A549 treated with DMSO at 1 μM for 4 hours (cell line): ENCODE measurements at places on chromosomes 12 and 14. TPM values are rescaled to one million over a fixed set of nuclear protein-coding genes. Genes with fewer than 3 reads are reported as not detected.

The MGP gene
- total RNA-seq, result 0.15 TPM in 1 of 5 replicates, not detected in the others

The AMDHD1 gene
- total RNA-seq, result 1.9 to 3.4 TPM (median 2.4 TPM) in 5 replicates

The MMP19 gene
- 0.06 to 0.24 TPM (median 0.13 TPM) in 5 replicates for total RNA-seq

The HOXC12 gene
- total RNA-seq, result not detected in 5 replicates

The DAO gene
- not detected in 5 replicates for total RNA-seq

The DDX55 gene
- total RNA-seq, result 29.6 to 36.8 TPM (median 35.7 TPM) in 5 replicates

The ZNF26 gene
- 7.4 to 12.0 TPM (median 7.9 TPM) in 5 replicates for total RNA-seq

The EXOC3L4 gene
- 1.4 to 2.1 TPM (median 1.5 TPM) in 5 replicates for total RNA-seq

The TMEM233 gene
- 0.02 to 0.14 TPM (median 0.11 TPM) in 5 replicates for total RNA-seq

The A2M gene
- not detected in 5 replicates for total RNA-seq

The FAM181A gene
- not detected in 5 replicates for total RNA-seq

The MIPOL1 gene
- 1.9 to 3.5 TPM (median 3.3 TPM) in 5 replicates for total RNA-seq

The LALBA gene
- not detected in 5 replicates for total RNA-seq

The COCH gene
- 22.5 to 27.7 TPM (median 26.0 TPM) in 5 replicates for total RNA-seq

The GZMB gene
- not detected in 5 replicates for total RNA-seq

The OTOGL gene
- 0.01 to 0.04 TPM in 2 of 5 replicates, not detected in the others for total RNA-seq

The MGST1 gene
- total RNA-seq, result 728 to 858 TPM (median 785 TPM) in 5 replicates

The ITPR2 gene
- 1.7 to 3.0 TPM (median 2.4 TPM) in 5 replicates for total RNA-seq

The PLCZ1 gene
- not detected in 5 replicates for total RNA-seq

The CPNE8 gene
- 11.1 to 13.5 TPM (median 11.5 TPM) in 5 replicates for total RNA-seq

The BDKRB2 gene
- total RNA-seq, result 3.2 to 6.6 TPM (median 5.9 TPM) in 5 replicates

The TEX22 gene
- 0.08 to 0.41 TPM (median 0.20 TPM) in 5 replicates for total RNA-seq

The HPD gene
- 1.2 to 1.5 TPM (median 1.4 TPM) in 5 replicates for total RNA-seq

The MMP17 gene
- total RNA-seq, result 10.6 to 15.8 TPM (median 12.6 TPM) in 5 replicates

The CACNA1C gene
- total RNA-seq, result 0.02 to 0.06 TPM in 2 of 5 replicates, not detected in the others

The PHETA1 gene
- total RNA-seq, result 6.9 to 9.5 TPM (median 7.4 TPM) in 5 replicates

The TCTN2 gene
- 11.9 to 13.5 TPM (median 13.2 TPM) in 5 replicates for total RNA-seq

The TMEM132C gene
- total RNA-seq, result not detected in 5 replicates

The LHX5 gene
- total RNA-seq, result 0.02 TPM in 1 of 5 replicates, not detected in the others

The CISTR gene
- not detected in 5 replicates for total RNA-seq

The MTERF2 gene
- total RNA-seq, result 3.9 to 5.0 TPM (median 4.5 TPM) in 5 replicates

The YAF2 gene
- total RNA-seq, result 19.8 to 28.2 TPM (median 21.5 TPM) in 5 replicates

The SYCP3 gene
- total RNA-seq, result 0.12 to 0.14 TPM in 2 of 5 replicates, not detected in the others

The USP44 gene
- 0.07 to 0.18 TPM (median 0.17 TPM) in 5 replicates for total RNA-seq

The TPPP2 gene
- not detected in 5 replicates for total RNA-seq

The PPP1R1A gene
- 0.07 to 0.08 TPM in 2 of 5 replicates, not detected in the others for total RNA-seq

The CDKN3 gene
- 74.2 to 81.5 TPM (median 79.1 TPM) in 5 replicates for total RNA-seq

The RAPGEF3 gene
- total RNA-seq, result 0.43 to 1.2 TPM (median 0.80 TPM) in 5 replicates

The TAS2R42 gene
- not detected in 5 replicates for total RNA-seq

The CD69 gene
- 0.26 TPM in 1 of 5 replicates, not detected in the others for total RNA-seq

The OR6C2 gene
- total RNA-seq, result not detected in 5 replicates

The SMCO2 gene
- total RNA-seq, result 0.17 to 0.44 TPM (median 0.36 TPM) in 3 of 5 replicates, not detected in the others

The C1R gene
- total RNA-seq, result 24.1 to 46.2 TPM (median 28.9 TPM) in 5 replicates
